ENCODE measurements at places on chromosomes 7 and 10.

GRCh38 chr7:13099154-13099795 is 411.8 kb downstream of the ARL4A start:
- DNase-seq, result no peak

- no peak for DNase-seq
These were observed 88.0 kb downstream of the FOXP2 start for GRCh38 chr7:114502454-114503254.

- DNase-seq, result no peak
These were observed 56.7 kb upstream of the COL13A1 start for GRCh38 chr10:69744971-69745370.

- no peak for DNase-seq
These were observed 68.1 kb upstream of the LEP start for GRCh38 chr7:128172963-128173362.
